ENCODE measurements at places on chromosomes 7 and 10. TPM values are rescaled to one million over a fixed set of nuclear protein-coding genes. Genes with fewer than 3 reads are reported as not detected.

DNA sequence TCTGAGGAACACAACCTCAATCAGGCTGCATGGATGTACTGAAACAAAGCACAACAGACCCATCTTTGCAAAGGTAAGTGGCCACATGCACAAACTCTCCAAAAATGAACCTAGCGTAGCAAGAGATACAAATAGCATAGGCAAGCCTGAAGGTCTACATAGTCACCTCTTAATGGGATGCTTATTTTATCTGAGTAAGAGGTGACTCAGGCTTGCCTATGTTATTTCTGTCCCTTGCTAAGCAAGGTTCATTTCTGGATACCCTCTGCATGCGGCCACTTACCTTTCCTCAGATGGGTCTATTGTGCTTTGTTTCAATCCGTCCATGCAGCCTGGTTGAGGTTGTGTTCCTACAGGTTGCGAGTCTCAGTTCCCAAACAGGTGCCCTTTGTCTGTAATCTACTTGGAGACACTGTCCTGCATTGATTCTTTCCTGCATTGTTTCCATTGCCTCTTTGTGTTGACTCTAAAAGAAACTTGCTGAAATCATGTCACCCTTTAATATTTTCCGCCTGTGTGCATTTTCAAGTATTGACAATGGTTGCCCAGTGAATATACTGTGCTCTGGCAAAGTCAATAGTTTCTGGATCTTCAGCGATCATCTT is 291.8 kb upstream of the LYZL1 start:
- DNase-seq, result no peak

DNA sequence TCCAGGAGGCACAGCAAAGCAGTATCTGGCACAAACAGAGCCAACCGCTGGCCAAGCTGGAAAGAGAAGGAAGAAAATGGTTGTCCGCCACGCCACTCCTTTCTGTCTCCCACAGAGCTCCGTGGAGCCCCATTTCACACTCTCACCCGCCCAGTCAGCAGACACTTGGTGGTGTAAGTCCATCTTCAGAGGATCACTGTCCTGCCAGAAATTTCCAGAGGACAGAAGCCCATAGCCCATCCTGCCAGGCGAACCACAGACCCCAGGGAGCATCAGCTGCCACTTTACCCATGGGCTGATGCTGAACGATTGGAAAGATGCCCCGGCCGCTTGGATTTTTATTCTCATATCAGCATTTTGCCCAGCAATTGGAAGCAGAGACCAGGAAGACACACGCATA is 144.7 kb upstream of the LYZL2 start:
- no peak for DNase-seq

- peak; percentile 28 for DNase-seq
Measured at GRCh38 chr10:111203615-111204014, 126.8 kb downstream of the ADRA2A start.

DNA sequence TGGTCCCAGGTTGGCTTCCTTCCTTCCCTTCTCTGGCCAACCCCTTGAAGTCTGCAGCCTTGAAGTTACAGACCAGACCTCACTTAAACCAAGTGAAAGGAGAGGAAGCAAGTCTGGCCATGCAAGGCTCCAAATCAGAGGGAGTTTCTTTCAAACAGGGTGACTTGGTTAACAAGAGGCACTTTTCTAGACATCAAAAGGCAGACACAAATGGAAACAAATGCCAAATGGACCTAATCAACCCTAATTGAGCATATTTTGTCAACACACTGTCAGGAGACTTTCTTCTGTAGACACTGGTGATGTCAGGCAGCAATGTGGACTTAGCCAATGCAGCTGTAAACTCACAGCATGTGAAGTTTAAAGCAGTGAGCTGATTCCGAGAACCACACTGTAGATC is 282.7 kb upstream of the FZD8 start:
- no peak for DNase-seq

GRCh38 chr7:68224041-68224741 is 1227.6 kb downstream of the TYW1 start:
- DNase-seq, result no peak

The SPDYE1 gene
- not detected for total RNA-seq

All from left cardiac atrium (tissue), 4 donors.